ENCODE measurements at places on chromosomes 16 and 17.
A peak's percentile ranks its signal among the peaks of the same experiment; 100 is the strongest.

- DNase-seq: peak; percentile 37
Observed at GRCh38 chr16:84970447-84971127, 40.7 kb downstream of the ZDHHC7 start.

GRCh38 chr17:60416368-60416925, 5.8 kb upstream of the CHCT1 start:
- no peak for DNase-seq

DNA sequence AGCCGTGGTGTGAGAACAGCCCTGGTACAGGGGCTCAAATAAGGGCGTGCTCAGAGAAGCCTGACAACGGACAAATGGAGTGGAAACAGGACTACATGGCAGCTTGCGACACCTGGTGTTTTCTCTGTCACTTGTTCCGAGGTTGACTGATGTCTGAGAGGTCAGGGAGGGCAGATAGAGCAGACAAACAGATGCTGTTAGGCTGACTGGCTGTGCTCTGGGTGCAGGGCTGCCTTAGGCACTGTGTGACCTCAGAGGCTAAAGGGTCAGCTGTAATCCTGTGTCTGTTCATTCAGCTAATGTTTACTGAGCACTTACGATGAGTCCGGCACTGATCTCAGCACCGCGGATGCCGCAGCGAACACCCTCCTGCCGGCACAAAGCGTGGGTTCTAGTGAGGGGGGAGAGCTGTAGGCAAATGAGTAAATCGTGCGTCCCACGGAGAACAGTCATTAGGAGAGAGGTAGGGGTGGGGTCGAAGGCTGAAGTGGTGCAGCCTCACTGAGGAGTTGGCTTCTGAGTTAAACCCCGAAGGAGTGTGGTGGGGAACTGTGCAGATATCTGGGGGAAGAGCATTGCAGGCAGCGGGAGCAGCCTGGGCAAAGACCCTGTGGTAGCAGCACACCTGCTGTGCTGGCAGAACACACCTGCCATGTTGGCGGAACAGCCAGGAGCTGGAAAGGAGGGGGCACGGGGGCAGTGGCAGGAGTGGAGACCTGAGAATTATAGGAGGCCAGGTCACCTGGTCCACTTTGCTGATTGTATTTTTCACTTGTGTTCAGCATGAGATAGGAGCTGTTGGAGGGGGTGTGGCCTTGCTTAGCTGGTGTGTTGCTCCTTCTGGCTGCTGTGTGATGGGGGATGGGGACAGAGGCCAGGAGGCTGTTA, 35.0 kb downstream of the GPT2 start:
- DNase-seq: no peak

- no peak for DNase-seq
Observed at GRCh38 chr16:12366313-12366712, 389.8 kb downstream of the SNX29 start.

DNA sequence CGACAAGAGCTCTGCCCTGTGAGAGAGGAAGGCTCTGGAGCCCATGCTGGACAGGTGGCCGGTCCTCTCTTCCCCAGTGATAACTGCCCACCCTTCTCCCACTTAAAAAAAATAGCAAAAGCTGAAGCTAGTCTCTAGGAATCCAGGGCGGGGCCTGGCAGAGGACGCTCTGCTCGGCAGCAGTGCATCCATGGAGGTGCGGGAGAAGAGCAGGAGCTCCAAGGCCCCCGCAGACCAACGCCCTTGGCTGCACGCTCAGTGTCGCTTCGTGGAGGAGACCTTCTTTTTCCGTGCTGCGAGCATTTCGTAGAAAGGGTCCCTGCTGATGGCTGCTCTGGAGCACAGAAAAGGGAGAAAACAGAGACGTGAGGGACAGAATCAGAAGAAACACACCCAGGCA, 98.6 kb upstream of the DNAH17 start:
- no peak for DNase-seq

GRCh38 chr16:56353054-56353921, 72.1 kb downstream of the AMFR start:
- DNase-seq: no peak

GRCh38 chr17:29956225-29956624, 14.8 kb downstream of the EFCAB5 start:
- no peak for DNase-seq

DNA sequence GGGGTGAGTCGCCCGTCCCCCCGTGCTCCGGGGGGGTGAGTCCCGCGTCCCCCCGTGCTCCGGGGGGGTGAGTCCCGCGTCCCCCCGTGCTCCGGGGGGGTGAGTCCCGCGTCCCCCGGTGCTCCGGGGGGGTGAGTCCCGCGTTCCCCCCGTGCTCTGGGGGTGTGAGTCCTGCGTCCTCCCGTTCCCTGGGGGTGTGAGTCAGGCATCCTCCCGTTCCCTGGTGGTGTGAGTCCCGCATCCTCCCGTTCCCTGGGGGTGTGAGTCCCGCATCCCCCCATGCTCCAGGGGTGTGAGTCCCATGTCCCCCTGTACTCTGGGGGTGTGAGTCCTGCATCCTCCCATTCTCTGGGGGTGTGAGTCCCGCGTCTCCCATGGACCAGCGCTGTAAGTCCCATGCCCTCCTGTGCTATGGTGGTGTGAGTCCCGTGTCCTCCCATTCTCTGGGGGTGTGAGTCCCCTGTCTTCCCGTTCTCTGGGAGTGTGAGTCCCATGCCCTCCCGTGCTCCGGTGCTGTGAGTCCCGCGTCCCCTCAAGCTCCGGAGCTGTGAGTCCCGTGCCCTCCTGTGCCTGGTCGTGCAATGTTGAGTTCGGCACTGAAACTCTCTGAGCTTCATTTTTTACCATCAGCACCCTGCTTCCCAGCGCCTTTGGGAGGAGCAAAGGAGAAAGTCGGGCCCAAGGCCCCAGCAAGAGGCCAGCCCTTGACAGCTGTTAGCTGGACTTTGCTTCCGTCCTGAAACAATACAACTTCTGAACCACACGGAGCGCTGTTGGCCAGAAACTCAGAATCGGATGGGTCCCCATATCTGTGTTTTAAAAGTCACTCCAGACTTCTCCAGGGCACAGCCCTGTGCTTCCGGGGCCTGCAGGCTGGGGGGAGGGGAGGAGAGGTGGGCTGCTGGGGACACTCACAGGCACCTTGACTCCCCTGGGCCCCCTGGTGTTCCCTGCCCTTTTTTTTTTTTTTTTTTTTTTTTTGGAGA, 11.5 kb upstream of the ZC3H18 start:
- DNase-seq: no peak

- no peak for DNase-seq
Observed at GRCh38 chr16:1485847-1486496, 2.8 kb downstream of the PTX4 start.

DNA sequence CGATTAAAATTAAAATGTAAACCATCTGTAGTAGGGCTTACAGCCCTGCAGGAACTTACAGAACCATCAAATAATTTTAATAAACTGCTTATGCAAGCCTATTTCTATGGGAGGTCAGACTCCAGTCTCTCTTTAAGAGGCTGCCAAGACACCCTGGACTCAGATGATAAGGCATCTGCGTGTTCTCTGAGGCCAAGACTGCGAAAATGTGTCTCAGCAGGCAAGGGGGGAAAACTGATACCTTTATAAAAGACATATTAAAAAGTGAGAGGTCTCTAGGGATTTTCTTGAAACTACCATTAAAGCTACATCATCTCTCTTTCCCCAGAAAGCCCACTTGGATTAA, 32.2 kb downstream of the MPHOSPH6 start:
- no peak for DNase-seq

DNA sequence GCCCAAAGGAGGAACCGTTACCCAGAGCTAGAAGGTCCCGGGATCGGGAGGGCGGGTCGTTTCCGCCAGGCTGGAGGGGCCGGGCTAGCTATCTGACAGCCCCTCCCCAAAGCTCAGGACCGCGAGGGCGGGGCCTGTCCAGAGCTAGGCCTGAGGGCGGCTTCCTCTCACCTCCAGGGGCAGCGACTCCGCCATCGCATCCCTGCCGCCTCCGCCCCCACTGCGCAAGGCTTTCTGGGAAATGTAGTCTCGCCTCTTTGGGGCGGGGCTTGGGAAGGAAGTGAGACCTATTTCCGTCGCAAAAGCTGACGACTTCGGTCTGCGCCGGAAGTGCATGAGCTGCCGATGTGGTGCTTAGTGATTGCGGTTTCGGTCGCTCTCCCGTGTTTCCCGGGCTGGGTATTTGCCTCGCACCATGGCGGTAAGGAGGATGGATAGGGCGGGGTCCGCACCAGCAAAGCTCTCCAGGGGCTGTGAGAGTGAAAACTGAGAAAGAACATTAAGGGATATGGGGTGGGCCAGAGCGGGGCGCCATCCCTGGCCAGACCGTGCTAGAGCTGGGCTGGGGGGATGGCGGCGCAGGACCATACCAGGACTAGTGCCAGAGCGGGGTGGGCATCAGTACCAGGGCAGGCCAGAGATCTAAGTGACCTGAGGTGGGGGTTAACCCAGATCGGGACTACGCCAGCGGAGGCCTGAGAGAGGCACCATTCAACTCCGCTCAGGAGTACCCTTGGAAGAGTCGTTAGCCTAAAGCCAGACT, at the start of gene TMEM208:
TMEM208 (plus strand) TSS at position 327 of the 763 bp plus-strand sequence; CDS start at position 416, 89 bp downstream.
- peak; percentile 94 for DNase-seq

DNA sequence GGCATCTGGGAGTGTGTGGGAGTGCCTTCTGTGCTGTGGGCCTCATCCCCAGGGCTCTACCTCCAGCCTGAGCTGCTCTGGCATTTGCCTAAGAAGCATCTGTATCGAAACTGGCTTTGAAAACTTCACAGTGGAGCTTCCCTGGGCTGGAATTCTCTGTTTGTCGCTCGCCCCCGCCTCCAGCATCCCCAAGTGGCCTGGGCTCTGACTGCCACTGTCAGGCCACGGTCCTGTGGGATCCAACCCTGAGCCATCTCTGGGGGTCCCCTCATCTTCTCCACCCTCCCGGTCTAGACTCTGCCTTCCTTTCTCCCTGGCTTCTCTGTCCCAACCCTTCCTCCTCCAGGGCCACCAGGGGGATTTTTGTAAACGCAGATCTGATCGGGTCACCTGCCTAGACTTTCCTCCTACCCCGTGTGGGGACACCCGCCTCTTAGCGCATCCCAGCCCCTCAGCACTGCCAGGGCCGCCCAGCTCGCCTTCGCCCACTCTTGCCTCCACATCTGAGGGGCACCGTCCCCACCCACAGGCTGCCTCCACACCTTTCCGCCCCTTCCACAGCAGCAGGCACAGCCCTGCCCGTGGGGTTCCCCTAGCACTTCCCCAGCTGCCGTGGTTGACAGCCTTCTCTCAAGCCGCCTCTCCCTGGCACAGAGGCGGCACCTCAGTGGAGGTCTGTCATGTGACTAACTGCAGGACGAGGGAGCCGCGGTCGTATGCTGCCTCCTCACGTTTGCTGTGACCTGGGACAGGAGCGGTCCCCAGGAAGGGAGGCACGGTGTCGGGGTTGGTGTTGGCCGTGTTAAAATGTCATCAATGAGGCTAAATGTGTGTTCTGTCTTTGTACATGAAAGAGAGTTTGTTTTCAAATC, 12.0 kb downstream of the TBC1D24 start:
- no peak for DNase-seq

- DNase-seq: no peak
Observed at GRCh38 chr16:89268987-89269735, 51.7 kb downstream of the ZNF778 start.

DNA sequence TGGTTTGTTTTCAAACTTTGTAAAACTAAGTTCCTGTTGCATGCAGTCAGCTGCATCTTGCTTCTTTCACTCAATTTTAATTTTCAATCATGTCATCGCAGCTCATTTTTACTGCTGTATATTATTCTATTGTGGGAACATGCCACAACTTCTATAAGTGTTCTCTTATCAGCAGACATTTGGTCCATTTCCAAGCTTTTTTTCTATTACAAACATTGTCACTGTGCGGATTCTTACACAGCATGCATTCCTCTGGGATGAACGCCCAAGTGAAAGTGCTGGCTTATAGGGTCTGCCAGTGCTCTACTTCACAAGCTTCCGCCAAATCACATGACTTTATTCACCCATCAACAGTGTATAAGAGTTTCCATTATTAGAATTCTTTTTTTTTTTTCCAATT, 22.7 kb downstream of the GINS3 start:
- no peak for DNase-seq

DNA sequence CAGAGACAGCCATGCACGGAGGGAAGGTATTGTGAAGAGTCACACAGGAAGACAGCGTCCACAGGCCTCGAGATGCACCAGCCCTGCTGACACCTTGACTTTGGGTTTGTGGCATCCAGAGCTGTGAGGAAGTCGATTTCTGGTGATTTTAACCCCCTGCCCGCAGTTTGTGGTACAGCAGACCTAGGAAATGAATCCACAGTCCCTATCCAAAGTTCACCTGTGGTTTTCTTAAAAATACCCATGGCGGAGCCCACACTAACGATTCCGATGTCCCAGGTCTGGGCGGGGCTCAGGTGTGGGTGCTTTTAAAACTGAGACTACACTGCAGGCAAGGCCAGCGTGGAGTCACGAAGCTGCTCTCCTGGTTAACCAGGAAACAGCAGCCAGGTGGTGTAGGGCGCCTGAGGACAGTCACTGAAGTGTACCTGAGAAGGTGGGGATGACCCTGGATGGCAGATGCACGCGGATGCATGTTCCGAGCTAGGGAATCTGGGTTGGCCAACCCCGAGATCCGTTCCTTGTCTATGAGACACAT, 14.4 kb upstream of the MEAK7 start:
- DNase-seq: no peak

DNA sequence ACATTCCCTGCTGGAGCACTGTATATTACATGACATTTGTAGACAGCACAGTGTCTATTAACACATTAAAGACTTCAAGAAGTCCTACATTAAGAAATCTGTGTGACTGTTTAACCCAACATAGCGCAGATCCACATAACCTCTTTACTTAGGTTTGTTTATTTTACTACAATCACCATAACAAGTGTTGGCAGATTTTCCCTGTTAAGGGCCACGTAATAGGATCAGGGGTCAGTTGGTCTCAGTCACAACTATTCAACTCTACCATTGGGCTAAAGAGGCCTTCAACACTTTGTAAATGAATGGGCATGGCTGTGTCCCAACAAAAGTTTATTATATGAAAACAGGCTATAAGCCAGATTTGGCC, 51.3 kb upstream of the ADORA2B start:
- no peak for DNase-seq

DNA sequence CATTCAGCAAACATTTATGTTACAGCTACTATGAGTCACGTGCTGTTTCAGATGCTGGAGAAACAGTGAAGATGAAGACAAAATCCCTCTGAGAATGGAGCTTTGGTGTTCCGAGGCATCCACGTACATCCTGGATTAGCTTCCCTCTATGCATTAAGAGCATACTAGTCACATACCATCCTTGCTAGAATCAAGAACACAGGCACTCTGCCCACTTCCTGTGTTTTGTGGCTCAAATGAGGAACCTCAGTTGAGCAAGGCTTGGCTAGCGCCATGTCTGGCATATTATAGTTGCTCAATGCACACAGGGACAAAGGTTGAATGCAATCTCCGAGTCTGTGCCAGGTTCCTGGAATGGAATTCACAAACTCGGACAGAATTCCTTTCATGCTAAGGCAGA, 297.5 kb downstream of the XYLT1 start:
- DNase-seq: peak; percentile 22

- no peak for DNase-seq
Observed at GRCh38 chr17:54426296-54426886, 474.3 kb upstream of the TOM1L1 start.

Measured in AG09319 (cell line).